Fibroblast of mammary gland (primary cell): ENCODE measurements at places on chromosomes 16 and 17.

DNA sequence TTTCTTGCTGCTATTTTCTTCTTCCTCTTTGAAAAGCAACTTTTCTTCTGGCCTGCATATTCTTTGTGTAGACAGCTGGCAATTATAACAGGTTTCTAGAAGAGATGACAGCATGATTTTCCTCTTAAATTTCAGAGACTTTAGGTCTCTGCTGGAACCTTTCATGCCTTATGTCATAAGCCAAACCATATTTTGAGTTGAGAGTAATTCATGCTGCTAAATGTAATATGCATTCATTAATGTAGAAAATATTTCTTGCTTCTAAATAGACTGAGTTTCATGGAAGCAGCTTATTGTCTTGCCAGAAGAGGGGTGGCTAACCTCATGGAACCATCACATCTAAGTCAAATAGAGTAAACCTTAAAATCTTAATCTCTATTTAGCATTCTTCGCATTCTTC, 25.9 kb upstream of the ABCA9 start:
- DNase-seq, result no peak

- no peak for DNase-seq
Observed at GRCh38 chr17:71934520-71934919, 186.3 kb upstream of the SOX9 start.

DNA sequence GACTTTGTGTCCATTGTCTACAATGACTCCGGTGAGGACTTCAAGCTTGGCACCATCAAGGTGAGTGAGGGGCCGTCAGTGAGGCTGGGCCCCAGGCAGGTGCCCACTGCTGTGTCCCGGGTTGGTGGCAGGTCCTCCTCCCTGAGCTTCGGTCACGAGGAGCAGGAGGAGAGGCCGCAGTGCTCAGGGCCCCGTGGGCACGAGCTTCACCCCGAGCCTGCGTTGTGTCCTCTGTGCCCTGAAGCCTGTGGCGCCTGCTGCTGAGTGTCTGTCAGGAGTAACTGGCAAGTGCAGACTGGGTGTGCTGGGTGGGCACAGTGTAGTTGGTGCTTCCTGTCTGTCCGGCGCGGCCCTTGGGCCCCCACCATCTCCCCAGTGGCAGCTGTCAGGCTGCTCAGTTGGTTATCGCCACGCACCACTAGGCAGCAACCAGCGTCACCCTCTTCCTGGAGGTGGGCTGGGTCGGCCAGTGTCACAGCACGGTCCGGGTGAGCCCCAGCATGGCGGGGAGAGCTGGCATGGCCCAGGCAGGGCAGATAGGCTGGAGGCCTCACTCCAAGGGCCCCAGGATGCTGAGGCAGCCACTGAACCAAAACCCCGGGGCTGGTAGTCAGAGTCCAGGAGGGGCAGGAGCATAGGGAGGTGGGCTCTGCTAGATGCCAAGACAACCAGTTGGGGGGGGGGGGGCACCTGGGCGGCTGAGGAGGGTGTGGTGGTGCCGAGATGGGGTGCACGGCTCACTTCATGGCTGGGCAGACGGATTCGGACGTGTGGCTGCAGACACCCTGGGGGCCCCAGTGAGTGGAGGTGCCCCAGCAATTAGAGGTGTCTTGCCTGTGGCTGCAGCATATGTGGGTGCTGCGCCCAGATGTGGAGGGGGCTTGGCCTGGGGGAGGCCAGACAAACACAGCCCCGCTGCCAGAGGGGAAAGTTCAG, 39.3 kb downstream of the TSC2 start:
- DNase-seq, result no peak

GRCh38 chr17:77167472-77168306, 26.9 kb downstream of the SEC14L1 start:
- DNase-seq, result no peak

DNA sequence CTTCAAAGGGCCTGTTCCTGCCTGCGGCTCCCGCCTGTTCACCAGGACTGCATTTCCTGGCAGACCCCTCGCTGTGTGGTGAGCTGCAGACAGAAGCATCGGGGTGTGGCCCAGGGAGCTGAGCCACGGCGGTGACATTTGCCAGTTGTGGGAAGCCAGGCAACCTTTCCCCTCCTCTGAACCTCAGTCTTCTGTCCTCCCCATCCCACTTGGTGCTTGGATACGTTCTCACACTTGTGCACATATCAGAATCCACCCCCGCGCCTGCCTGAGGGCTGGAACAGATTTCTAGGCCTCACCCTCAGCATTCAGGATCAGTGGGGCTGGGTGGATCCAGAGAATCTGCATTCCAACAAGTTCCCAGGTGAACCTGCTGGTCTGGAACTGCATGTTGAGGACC, 63.5 kb downstream of the CRISPLD2 start:
- peak; percentile 84 for DNase-seq

DNA sequence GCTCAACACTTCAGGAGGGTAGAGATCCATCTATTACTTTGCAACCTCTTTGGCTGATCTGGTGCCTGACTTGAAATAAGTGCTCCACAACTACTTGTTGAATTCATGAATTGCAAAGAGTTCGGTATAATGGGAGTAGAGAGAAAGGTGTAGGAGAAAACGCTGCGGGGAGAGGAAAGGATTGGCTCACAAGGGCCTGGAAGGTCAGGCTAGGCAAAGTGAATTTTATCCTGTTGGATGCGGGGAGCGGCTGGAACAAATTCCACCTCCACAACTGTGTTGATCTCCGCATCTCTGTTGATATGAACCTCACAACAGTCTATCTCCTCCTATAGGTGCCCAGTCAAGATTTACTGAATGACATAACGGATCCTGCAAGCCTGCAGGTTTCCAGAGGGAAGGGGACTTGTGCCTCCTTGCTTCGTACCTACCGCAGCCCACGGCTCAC, 684 bp downstream of the SLX4 start:
- DNase-seq, result no peak

DNA sequence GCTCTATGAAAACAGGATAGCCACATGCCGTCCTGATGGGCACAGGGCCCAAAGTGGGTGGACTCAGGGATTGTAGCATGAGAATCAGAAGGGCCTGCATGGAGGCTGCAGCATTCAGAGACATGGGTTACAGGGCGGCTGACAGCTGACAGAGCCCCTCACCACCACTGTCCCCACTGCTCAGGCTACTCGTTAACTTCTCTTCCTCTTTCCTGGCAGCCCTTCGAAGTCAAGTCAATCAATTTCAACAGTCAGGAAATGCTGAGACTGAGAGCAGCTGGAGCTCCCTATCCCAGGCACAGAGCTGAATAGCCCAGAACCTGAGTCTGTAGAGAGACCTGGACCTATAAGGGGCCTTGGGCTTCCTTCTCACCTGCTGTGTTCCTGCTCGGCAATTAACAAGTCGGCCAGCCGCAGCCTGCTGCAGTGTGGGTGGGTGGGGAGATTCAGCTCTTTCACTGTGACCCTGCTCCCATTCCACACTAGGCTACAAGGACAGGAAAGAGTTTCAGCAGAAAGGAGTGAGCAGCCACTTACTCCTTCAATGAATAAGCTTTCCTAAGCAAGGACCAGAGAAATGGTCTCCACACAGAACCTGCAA, 76.9 kb downstream of the TEX14 start:
- DNase-seq, result no peak

- DNase-seq, result no peak
Observed at GRCh38 chr16:78198288-78198687, 98.8 kb downstream of the WWOX start.

- DNase-seq, result no peak
Observed at GRCh38 chr16:47262938-47263337, 119.2 kb upstream of the NETO2 start.

GRCh38 chr16:81567087-81567486, 122.5 kb downstream of the CMIP start:
- DNase-seq, result no peak

GRCh38 chr17:72588961-72589360, 468.1 kb downstream of the SOX9 start:
- DNase-seq, result peak; percentile 23
